ENCODE measurements at places on chromosomes 2 and 18.

DNA sequence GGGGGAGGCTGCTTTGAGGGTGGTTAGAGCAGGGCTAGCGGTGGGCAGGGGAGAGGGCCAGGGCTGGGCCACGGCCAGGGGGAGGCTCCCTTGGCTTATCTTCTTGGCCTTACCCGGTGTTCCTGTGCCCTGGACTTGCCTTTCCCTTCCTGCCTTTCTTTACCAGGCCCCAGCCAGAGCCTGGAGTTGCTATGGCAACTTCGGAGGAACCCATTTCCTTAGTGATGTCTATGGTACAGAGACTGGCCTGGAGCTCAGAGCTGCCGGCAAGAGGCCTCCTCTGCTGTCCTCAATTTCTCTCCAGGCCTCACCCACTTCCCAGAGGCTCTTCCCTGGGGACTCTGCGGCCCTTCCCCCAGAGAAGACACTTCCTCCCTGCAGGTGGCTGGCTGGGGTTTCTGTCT lies 11.5 kb downstream of the SPEG start:
- no peak for DNase-seq

DNA sequence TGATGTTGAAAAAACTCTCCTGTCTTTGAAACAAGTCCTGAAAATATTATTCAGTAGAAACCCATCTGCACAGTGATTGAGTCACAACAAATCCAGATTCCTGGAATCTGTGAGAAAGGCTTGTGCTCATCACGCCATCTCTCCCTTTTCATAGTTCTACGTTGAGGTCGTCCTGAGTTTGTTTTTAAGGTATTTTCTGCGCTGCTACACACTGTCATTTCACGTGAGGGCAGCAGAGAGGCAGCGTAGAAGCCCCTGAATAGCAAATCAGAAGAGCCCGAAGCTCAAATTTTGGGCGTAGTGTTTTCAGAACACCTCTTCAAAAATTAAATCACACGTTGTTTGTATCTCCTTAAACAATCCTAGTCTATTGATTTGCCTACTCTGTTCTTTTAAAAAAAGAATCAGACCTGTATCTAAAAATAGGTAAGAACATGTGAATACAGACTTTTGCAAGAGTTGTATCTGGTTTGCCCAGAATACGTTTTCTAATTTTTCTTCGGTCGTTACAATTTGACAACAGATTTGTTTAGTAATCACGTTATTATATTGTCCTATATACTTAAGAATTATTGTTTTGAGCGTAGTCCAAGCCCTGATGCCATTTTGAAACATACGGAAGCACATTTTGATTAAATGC lies 61.6 kb upstream of the SLC38A11 start:
- DNase-seq: no peak

DNA sequence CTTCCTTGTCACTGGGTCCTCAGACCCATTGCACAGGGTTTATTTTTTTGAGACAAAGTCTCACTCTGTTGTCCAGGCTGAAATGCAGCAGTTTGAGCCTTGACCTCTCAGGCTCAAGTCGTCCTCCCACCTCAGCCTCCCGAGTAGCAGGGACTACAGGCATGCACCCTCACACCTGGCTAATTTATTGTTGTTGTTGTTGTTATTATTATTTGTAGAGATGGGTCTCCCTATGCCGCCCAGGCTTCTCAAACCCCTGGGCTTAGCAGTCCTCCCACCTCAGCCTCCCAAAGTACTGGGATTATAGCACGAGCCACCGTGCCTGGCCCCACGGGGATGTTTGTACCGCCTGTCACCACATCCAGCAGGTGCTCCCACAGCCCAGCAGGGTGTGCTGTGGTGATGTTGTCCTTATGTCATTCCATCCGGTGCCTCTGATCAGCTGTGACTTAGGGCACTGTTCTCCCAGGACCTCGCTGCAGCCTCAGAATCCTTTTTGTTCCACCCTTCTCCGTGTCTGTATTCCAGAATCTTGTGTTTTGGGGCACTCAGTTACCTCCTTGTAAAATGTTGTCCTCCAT lies 182.3 kb downstream of the INO80D start:
- DNase-seq: no peak

GRCh38 chr2:232246245-232246644 lies 132.3 kb upstream of the ALPP start:
- DNase-seq: no peak

DNA sequence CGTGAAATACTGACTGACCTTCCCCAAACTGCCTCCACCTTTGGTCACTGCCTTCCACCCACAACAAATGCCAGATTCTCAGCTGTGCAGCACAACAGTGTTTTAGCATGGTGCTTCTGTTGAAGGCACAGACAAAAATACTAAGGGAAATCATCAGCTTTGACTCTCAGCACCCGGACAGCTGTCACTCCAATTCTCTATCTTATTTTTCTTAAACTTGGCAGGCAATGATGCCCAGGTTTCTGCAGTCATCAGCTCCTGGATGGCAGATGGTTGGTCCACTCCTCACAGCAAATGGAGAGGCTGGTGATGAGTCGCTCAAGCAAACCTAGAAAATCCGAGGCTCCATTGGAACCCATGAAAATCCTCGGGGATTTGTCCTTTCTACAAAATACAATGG lies 2.9 kb upstream of the FAM124B start:
- no peak for DNase-seq

- DNase-seq: no peak
Observed at GRCh38 chr2:48984922-48985321, 169.4 kb downstream of the FSHR start.

GRCh38 chr2:186702501-186702900 lies 8.6 kb downstream of the FAM171B start:
- DNase-seq: no peak

DNA sequence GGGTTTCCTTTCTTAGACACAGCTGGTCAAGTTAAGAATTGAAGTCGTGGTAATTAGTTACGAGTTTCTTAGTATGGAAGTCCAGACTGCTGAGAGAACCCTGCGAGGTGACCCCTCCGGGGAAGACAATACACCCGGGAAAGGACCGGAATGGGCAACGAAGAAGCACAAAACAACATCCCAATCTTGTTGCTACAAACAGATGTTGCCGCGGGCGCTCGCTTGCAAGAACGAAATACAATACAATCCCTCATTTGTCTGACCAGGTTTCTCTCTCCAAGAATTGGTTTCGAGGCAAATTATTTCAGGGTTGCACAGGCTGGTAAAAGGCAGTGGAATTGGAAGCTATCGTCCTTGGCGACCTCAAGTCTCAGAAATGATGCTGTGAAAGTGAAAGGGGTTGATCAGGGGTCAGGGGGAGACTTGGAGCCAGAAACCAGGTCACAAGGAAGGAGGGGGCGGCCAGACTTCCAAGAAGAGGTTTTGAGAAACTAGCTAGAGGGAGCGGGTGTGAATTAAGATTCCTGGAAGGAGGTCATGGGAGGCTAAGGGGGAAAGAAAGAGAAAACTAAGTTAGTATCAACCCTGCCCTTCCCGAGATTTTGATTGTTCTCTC lies 401.9 kb downstream of the HRH4 start:
- no peak for DNase-seq

GRCh38 chr18:75280427-75281280 lies 70.1 kb downstream of the TSHZ1 start:
- DNase-seq: no peak

- DNase-seq: no peak
Observed at GRCh38 chr2:3465844-3466481, 53.4 kb downstream of the ADI1 start.

DNA sequence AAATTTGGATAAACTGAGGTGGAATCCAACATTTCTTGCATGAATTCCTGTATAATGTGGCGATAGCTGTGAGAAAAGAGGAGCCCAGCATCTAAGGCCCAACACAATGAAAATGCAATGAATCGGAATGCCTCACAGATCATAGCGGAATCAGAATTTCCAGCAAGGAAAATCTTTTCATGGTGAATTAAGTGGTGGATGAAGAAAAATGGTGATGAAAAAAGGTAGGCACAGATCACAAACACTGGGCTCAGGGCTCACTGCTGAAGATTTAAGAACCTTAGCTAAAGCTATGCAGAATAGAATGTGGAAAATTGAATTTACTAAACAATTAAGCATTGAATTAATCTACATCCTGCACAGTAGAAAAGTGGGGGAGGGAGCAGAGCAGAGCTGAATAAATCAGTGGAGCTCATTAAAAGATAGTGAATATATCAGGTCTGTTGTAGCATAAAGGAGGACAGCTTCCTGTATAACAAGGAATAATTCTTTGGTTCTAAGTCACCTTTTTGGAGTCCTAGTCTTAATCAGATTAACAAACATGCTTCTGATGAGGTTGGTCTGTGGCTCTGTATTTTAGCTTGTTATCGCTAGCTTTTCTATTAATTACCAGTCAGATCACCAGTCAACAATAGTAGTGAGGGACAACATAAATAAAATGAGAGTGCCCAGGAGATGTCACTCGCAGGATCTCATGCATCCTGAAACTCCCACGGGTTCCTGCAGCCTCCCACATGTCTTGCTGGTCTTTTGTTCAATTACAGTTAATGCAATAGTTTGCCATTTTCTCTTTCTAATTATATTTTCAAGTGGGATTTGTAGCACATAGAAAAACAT lies 27.0 kb downstream of the MEIS1 start:
- no peak for DNase-seq

All from stimulated activated CD8-positive, alpha-beta memory T cell treated with anti-CD3 and anti-CD28 coated beads, Interleukin-12 subunit alpha, Interleukin-12 subunit beta, amount 100 ng/mL, for 1 hour (primary cell).